ENCODE measurements at places on chromosomes 11 and 22.

DNA sequence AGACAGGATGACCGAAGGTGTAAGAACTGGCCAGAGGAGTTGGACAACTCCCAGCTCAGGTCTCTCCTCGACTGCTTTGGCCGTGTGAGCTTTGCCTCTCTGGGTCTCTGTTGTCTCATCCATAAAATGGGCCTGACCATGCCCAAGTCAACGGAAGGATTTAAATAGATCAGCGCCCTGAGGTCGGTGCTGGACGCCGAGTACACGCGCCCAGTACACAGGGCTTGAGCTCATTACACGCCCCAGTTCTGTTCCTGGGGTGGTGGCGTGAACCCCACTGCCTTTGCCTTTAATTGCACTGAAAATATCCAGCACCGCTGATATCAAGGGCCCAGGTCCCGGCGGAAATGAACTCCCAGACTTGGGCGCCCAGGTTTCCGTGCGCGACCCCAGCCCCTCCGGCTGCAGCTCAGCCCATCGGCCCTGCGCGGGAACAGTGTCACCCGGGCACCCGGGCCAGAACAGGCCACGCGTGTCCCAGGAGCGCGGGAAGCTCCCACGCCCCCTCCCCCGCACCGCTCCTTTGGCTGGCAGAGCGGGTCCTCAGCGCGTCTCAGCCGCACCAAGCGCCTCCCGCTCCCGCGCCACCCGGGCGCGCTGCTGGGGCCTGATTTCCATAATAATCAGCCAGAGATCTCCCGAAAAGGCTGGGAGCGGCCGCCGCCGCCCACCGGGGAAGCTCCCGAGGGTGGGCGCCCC, 42.2 kb downstream of the CYTH4 start:
- no peak for DNase-seq

GRCh38 chr22:48473202-48473601, 1354.5 kb downstream of the BRD1 start:
- DNase-seq, result no peak

GRCh38 chr11:69972351-69972802, 105.7 kb upstream of the ANO1 start:
- DNase-seq, result peak; percentile 18

- peak; percentile 64 for DNase-seq
Observed at GRCh38 chr11:11157185-11157584, 195.9 kb downstream of the CSNK2A3 start.

DNA sequence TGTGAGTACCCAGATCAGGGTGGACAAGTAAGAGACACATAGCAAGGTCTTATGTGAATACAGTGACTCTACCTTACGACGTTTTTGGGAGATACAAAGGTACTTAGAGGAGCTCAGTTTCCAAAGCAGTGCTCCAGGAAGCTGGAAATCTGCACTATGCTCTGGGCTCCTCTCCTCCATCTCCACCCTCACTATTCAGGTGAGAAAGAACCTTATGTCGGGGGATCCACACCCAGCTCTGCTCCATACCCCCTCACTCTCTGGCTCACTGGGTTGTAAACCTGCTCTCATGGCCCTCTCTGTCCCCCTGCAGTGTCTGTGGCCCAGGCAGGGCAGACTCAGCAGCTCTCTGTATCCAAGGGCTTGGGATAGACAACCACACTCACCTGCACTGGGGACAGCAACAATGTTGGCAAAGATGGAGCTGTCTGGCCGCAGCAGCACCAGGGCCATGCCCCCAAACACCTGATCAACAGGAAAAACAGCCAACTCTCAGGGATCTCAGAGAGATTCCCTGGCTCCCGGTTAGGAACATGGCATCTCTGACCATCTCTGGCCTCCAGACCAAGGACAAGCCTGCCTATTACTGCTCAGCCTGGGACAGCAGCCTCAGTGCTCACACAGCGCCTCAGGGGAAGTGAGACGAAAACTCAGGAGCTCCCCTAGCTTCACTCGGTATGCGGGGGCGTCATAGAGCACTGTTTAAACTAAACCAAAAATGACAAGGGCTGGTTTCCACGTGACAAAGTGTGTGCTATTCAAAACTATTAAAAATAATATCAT, 60.9 kb upstream of the TOP3B start:
- DNase-seq, result no peak

GRCh38 chr22:23591201-23591791, 11.2 kb upstream of the IGLL1 start:
- peak; percentile 82 for DNase-seq

DNA sequence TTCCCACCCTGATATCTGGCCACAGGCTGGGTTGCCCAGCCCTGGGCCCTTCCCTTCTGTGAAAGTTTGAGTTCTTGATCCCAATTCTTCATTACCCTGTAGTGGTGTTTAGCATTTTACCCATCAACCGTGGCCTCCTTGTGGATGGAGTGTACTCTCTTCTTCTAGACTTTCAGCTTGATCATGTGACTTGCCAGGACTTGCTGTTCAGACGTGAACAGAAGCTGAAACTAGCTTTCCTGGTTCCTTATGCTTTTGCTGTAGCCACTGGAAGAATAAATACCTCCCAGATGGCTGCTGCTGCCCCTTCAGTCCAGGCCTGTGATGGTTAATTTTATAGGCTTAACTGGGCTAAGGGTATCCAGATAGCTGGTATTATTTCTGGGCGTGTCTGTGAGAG, 32.7 kb upstream of the DAGLA start:
- DNase-seq, result no peak

- DNase-seq, result no peak
Observed at GRCh38 chr11:117601006-117601708, 195.9 kb downstream of the DSCAML1 start.

- DNase-seq, result peak; percentile 70
Observed at GRCh38 chr11:36376888-36377758, 81.0 kb downstream of the PRR5L start.
